Stimulated activated CD4-positive, alpha-beta T cell treated with anti-CD3 and anti-CD28 coated beads, Interleukin-1b, Interleukin-23, amount 100 ng/mL, for 1 hour (primary cell): ENCODE measurements at places on chromosomes 12 and 14.

DNA sequence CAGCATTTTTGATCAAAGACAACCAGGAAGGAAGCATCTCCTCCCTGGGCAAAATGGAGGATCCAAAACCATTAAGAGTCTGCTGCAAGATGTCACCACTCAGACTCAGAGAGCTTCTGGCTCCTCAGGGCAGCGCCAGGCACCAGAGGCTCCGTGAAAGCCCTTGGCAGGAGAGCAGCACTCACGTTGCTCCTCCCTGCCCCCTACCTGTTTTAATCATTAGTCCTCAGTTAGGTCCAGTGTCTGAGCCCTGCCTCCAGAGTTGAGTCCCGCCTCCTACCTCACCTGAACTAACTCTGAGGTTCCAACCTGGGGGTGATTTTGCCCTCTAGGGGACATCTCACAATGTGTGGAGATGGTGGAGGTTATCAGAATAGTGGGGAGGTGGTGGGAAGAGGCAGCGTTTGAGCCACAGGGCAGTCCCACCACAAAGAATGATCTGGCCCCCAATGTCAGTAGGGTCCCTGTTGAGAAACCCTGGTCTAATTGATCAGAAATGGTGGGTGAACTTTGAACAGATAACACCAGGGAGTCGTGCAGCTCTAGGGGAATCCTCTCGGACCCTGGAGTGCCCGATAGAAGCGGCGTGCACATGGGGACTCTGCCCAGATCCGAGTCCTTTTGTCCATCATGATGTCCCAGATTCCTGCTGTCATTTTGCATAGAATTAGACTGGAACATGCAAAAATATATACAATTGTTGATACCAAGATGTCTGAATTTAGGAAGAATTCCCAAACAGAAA lies 156.7 kb upstream of the DIO3 start:
- no peak for DNase-seq

- no peak for DNase-seq
Measured at GRCh38 chr14:54395716-54396115, 1.1 kb upstream of the CDKN3 start.

DNA sequence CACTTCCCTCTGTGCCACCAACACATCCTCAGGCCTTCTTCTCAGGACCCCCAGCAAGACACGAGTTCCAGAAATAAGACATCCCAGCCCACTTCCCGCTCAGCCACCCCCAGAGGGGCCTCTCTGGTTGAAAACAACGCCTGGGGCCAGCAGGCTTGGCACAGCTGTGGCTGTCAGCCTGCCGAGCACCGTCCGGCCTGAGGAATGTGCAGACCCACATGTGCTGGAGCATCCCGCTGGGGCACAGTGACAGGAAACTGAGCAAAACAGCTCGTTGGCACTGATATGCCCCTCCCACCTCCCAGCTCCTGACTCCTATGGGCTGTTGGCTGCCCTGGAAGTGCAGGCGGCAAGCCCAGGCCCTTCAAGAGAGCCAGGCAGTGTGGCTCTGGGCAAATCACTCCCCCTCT lies 1.4 kb downstream of the SYNE3 start:
- no peak for DNase-seq

DNA sequence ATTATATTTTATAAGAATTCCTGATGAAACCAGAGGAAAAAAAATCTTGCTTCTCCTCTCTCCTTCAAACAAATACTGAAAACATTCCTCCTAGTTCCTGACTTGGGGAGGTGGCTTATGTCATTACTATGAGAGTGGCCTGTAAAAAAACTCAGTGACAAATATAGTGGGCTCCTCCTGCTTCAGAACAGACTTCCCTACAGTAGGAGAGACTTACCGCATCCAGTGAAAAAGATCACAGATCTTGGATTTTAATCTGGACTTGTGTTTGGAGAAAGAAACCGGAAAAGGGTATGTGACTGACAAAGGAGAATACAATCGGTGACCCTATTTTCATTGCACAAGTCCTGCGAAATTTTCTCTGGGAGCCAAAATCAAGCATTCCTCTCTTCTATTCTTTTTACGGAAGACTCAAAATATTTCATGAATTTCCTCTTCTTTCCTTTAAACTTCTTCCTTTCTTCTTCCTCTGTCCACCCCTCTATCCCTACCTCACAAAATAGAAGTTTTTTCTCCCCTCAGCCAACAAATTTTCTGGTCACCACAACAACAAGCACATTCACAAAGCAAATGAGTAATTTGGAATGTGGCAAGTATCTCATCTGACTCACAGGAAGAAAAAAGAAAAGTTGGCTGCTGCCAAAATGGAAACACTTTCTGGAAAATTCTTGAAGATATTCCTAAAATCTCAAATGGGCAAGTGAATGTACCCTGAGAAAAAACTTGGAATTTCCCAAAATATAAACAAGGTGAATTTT lies 185.1 kb upstream of the CDKN3 start:
- no peak for DNase-seq

GRCh38 chr12:5176036-5176435 lies 132.4 kb downstream of the KCNA5 start:
- DNase-seq = no peak

GRCh38 chr12:131477613-131478012 lies 233.3 kb upstream of the SFSWAP start:
- DNase-seq = no peak

DNA sequence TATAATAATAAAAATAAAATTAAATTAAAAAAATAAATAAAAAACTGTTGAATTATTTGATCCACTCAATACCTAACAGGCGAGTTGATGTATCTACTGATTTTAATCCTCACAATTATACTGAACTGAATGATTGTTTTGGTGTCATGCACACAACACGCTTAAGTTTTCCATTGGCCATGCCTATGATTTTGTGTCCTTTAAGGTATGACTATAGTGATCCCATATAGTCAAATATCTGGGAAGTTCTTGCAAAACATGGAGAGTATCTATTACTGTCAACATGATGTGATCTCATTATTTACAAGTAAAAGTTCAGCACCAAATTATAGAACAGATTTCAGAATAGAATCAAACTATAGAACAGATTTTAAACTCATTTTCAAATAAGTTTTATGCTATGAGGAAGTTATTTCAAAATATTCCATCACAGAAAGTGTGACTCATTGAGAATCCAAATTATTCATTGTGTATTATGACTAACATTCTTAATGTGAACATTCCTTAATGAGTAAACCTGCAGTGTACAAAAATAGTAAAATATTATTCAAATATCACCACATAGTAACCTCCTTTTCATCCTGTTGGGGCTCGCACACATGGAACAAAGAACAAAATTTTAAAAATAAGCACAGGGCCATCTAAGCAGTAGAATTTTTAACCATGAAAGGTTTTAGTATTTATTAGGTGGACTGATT lies 190.4 kb downstream of the SLC25A21 start:
- no peak for DNase-seq

DNA sequence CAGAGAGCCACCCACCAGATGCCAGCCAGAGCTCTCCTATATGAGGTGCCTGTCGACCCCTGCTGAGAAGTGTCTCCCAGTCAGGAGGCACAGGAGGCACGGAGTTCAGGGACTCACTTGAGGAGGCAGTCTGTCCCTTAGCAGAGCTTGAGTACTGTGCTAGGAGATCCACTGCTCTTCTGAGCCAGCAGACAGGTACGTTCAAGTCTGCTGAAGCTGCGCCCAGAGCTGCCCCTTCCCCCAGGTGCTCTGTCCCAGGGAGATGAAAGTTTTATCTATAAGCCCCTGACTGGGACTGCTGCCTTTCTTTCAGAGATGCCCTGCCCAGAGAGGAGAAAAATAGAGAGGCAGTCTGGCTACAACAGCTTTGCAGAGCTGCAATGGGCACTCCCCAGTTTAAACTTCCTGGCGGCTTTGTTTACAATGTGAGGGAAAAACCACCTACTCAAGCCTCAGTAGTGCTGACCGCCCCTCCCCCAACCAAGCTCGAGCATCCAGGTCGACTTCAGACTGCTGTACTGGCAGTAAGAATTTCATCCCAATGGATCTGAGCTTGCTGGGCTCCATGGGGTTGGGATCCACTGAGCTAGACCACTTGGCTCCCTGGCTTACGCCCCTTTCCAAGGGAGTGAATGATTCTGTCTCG lies 146.7 kb upstream of the USP15 start:
- DNase-seq = no peak

GRCh38 chr12:71128191-71128788 lies 29.5 kb downstream of the TSPAN8 start:
- no peak for DNase-seq

- DNase-seq = no peak
Measured at GRCh38 chr12:113062502-113063395, 6.2 kb downstream of the DTX1 start.

- no peak for DNase-seq
Measured at GRCh38 chr12:113485330-113485729, 13.7 kb upstream of the LHX5 start.

GRCh38 chr12:105393587-105393986 lies 63.1 kb downstream of the C12orf75 start:
- no peak for DNase-seq
